ENCODE measurements at places on chromosomes 7 and 10.

- no peak for DNase-seq
Measured at GRCh38 chr7:136134503-136134902, 157.3 kb upstream of the MTPN start.

DNA sequence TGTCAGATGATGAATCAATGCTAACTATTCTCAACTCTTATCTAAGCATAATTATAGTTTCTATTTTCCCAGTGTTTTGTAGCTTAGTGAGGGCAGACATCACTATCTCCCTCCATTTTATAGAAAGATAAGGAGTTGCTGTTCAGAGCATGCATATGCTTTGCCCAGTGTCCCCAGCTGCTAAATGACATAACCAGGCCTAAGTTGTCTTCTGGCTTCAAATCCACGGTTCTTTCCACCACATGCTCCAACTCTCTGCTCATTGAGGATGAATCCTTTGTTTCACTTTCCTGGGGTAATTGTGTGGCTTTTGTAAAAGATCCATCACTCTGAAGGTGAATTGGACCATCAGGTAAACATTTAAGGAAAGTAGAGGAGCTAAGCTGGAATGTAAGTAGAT lies 134.0 kb downstream of the SNX10 start:
- no peak for DNase-seq

DNA sequence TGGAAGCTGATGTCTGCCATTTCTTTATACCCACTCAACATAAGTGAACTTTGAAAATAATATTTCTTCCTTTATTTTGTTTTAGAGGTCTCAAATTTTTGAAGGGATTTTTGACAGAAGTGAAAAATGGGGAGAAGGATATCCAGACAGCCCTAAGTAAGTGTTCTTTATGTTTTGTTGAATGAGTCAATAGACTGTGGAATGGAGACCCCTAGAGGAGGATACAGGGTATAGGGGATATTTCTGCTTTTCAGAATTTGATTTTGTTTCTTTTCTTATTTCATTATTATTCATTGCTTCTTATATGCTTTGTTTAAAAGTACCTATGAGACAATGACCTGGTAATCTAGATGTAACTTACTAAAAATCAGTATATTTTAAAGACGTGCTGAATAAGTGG lies 34.4 kb downstream of the PLEKHA8 start:
- DNase-seq = no peak

GRCh38 chr10:113127261-113127900 lies 177.3 kb downstream of the TCF7L2 start:
- no peak for DNase-seq

GRCh38 chr7:113392421-113392820 lies 274.1 kb upstream of the SMIM30 start:
- DNase-seq = no peak

Measured in femur (tissue), 1 donor.